SHP77 treated with DMSO at 0.1 percent for 48 hours (cell line): ENCODE measurements at places on chromosomes 5 and 9.

DNA sequence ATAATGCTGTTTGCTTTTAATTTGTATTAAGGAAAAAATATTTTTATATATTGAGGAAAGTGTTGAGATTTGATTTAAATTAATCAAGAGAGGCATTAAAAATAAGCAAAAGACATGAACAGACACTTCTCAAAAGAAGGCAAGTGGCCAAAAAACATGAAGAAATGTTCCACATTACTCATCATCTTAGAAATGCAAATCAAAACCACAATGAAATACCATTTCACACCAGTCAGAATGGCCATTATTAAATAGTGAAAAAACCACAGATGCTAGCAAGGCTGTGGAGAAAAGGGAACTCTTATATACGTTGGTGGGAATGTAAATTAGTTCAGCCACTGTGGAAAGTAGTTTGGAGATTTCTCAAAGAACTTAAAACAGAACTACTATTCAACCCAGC, 45.9 kb downstream of the RANBP17 start:
- no peak for DNase-seq

GRCh38 chr9:101225271-101225670, 159.5 kb downstream of the BAAT start:
- no peak for DNase-seq

DNA sequence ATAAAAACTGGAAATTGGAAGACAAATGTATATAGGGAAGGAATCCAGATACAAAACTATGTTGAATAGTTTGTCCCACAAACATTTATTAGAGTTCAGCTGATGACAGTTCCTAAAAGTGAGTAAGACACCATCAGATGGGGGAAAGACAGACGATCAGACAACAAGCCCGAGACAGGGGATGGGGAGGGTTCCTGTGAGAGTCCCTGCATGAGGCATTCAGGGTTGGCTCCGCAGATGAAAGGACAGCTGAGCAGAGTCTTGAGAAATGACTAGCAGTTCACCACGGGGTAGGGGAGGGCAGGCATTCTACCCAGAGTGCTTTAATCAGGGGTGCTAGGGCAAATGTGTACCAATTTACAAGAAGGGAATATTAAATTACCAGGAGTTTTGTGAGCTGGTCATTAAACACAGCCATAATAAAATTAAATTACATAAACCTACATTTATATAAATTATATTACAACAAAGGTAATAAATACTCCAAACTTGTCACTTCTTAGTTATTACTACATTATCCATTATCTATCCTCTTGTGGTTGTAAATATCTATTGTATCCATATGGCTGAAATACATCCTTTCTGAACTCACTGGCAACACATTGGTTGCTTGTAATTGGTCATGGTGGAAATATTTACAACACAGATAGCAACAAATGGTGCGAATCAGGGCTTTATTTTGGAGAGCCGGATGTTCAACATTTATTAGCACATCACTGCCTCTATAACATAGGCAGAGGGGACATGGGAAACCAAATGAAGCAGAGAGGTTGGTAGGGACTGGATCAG, 27.8 kb downstream of the TNFSF15 start:
- DNase-seq = no peak

GRCh38 chr9:136093346-136093986, 1.6 kb downstream of the NACC2 start:
- DNase-seq = no peak

- no peak for DNase-seq
Measured at GRCh38 chr5:112795944-112796678, 58.4 kb downstream of the APC start.

DNA sequence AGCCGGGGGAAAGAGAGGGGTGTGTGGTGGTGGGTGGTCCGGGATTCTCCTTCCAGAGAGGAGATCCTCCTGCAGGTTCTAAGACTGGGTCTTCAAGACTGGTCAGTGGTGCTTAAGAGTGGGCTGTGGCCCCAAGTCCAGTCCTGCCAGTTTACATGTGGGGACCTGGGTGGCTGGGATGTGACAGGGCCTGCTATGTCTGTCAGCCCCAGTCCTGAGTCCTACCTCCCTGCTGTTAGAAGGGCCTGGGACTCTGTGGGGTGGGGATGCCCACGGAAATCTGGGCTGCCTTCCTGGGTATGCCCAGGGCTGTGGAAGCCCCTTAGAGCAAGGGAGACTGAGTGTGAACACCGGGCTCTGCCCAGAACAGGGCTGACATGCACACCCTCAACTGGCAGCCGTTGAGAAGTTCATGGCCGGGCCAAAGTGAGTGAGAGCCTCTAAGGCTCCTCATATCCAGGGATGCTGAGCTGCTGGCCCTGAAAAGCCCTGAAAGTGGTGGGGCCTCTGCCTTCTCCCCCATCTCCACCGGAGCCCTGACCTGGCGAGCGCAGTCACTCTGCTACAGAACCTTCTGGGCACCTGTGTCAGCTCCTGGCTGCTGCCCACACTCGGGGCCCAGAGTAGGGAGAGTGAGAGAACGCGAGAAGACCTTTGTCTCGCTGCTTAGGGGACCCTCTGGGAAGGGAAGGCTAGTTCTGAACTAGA, 1.7 kb downstream of the PHF2 start:
- no peak for DNase-seq

DNA sequence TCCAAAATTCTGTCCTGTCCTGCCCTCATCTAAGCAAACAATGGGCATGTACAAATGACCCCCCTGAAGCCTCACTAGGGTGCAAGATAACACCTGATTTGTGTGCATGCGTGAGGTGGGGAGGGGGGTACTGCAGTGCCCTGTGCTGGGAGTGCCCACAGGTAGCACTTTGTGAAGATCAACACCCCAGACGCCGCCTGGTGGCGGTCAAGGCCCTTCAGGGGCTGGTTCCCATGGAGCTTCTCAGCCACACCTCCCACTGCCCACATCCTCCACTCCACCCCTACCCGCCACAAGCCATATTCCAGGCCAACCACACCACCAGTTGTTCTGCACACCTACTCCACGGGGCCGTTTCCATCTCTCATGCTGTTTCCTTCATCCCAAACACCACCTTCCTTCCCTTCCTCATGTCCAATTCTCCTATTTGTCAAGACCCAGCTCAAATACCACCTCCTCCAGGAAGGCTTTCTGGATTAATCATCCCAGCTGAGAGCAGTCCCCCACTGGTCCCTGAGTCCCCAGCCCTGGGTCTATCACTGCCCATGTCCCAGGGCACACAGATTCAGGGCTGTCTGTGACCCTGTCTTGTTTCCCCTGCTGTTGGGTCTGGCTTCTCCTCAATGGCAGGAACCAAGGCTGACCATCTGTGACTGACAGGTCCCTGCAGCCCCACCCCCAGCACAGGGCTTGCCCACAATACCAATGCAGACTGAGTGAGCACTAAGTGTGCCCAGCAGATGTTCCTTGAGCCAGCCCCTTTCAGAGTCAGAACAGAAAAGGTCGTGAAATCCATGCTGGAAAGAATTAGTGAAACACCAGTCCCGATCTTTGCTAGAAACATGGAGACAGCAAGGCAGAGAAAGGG, 178.4 kb downstream of the PAX5 start:
- DNase-seq = no peak

- no peak for DNase-seq
Measured at GRCh38 chr5:60336491-60336890, 363.5 kb downstream of the DEPDC1B start.

GRCh38 chr5:179301796-179302195, 43.5 kb downstream of the ADAMTS2 start:
- no peak for DNase-seq

- no peak for DNase-seq
Measured at GRCh38 chr9:83106263-83106662, 43.3 kb upstream of the RASEF start.

DNA sequence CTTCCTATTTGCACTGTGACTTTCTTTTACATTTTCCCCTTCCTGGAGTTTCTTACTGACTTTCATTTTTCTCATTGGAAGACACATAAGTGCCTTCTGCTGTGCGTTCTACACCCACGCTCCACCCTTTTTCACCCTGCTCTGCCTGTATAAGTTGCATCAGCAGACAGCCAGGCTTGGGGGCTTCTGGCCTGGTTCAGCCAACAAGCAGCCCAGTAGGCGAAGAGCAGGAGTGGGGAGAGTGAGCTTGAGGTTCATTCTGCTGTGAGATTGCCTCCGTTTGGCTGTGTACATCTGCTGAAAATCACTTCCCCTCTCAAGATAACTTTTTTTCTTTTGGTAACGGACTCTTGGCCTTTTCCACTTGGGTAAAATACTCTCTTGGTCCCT, 38.4 kb downstream of the RASGRF2 start:
- DNase-seq = no peak

DNA sequence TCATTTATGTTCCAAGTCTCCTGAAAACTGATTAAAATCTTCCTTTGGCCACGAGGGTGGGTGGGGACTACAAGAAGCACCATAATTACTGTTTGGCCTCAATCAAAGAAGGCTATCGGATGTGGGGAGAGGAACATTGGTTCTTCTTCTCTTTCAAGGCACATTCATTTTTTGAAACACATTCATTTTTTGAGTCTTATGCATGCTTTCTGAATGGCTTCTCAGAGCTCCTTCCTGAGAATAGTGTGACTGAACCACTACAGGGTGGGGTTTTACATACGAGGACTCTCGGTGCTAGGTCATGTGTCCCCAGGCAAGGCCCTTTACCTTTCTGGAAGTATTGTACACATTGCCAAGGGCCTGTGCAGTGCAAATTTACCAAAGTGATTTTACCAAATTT, 7.0 kb upstream of the GRIA1 start:
- DNase-seq = no peak

GRCh38 chr5:40909264-40909663, at the start of gene C7:
Gene C7, plus strand, starts transcription at chr5:40909497. Its CDS starts 114 bp downstream, at chr5:40909611.
- DNase-seq = no peak

- DNase-seq = no peak
Measured at GRCh38 chr5:137186759-137187461, 312.2 kb downstream of the SPOCK1 start.

DNA sequence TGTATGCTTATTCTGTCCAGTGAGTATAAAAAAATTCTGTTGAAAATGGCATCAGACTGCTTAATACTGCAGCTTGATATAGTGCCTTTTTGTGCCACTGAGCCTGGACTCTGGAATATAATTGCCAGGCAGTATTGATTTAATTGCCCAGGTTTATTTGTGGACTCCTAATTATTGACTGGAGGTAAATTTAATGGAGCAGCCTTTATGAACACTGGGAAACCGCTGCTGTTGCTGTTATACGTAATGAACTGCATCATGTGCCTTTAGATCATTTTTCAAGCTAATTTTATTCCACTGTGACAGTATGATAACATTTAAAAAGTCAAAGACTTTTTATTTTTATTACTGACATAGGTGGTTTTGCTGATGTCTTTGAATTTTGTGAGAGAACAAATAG, 90.2 kb upstream of the SH3GL2 start:
- DNase-seq = no peak

DNA sequence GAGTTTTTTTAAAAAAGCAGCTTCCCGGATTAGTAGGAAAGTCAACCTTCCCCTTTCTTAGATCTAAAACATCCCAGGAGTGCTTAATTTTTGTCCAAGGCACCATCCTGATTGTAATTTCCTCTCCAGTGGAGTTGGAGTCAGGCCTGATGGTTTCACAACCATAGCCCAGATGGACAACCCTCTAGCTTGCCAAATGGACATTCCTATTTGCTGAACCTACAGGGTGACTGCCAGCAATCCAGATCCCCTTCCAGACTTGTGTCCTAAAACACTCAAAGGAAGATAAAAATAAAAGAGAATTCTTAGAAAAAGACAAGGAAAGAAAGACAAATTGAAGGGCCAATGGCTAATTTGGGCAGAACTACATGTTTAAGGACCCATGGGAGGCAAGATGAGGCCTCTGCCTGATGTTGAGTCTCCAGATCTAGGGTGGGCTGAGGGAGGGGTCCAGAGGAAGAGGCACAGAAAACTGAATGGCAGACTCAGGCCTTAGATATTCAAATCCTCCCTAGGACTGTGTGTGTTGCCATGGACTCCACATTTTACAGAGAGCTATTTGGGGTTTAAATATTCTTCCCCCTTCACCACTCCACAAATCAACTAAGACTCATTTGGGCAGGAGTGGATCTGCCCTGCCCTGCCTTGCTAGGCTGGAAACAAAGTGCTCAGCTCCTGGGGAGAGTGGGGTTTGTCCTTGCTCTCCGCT, 38.5 kb upstream of the SLC44A1 start:
- no peak for DNase-seq

DNA sequence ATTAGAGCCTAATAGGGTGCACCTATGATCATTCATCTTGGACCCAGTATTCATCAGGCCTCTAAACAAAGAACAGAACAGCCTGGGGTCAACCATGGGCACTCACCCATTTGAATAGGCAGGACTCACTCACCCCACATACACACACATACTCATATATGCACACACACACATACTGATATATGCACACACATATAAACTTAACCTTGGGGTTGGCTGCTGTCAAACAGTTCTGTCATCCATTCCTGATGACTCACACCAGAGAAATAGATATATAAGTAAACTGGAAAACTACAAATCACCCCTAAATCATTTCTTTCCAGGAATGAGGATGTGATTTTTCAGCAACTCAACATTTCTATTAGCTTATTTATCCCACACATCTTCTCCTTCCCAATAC, 51.3 kb downstream of the ARL15 start:
- no peak for DNase-seq

DNA sequence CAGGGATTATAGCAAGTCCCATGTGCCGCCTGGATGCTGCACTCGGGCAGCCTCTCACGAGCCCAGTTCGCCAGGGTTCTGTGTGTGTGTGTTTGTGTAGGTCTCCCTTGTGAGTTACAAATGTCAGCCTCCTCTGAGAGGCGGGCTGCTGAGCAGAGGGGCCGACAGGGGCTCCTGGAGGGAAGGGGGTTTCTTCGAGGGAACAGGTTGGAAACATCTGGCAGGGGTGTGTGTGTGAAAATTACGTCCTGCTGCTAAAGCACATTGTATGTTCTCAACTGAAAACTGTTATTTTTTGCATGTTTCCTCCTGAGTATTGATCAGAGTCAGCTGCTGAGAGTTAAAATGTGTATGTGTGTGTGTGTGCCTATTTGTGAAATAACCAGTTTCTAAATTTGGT, 9.7 kb downstream of the GALNT10 start:
- DNase-seq = no peak

GRCh38 chr5:124574521-124575436, 171.7 kb downstream of the ZNF608 start:
- peak; percentile 19 for DNase-seq
